ENCODE measurements at places on chromosomes 5 and 9.

DNA sequence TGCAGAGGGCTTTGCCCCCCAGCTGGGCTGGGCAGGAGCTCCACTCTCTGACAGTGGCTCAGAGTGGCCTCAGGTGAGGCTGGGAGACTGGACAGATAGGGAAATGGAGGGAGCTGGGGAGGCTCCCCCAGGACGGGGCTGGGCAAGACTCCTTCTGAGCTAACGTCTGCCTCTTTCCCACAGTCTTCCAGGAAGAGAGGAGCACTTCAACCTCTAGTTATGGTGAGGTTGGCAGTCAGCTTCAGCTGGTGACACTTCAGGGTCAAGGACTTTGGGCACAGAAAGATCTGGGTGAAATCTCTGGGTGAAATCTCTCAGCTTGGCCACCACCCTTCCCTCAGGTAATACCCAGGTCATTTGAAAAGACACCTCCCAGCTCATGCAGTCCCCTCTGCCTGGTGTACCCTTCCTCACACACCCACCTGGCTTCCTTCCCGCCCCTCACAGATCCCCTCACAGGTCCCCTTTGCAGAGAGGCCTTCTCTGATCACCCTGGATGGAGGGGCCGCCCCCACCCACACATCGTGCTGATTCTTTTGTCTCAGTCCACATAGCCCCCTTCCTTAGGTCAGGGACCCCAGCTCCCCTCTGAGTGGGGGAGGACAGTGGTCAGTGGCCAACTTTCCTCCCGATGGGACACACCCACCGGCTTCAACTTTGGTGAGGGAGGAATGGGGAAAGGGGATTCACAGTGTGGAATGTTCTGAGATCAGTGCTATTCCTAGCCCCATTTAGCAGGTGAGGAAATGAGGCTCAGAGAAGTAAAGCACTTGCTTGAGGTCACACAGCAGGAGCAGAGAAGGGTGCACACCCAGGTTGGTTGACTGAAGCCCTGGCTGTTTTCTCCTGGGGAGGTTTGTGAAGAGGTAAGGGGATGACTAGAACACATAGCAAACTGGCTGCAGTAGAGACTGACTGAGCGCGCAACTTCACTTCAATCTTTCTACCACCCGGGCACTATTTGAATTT, 15.8 kb upstream of the NEURL1B start:
- no peak for DNase-seq

- peak; percentile 62 for DNase-seq
Observed at GRCh38 chr5:160230686-160231527, 1.6 kb downstream of the FABP6 start.

- DNase-seq = no peak
Observed at GRCh38 chr9:91119142-91119541, 242.6 kb downstream of the AUH start.

DNA sequence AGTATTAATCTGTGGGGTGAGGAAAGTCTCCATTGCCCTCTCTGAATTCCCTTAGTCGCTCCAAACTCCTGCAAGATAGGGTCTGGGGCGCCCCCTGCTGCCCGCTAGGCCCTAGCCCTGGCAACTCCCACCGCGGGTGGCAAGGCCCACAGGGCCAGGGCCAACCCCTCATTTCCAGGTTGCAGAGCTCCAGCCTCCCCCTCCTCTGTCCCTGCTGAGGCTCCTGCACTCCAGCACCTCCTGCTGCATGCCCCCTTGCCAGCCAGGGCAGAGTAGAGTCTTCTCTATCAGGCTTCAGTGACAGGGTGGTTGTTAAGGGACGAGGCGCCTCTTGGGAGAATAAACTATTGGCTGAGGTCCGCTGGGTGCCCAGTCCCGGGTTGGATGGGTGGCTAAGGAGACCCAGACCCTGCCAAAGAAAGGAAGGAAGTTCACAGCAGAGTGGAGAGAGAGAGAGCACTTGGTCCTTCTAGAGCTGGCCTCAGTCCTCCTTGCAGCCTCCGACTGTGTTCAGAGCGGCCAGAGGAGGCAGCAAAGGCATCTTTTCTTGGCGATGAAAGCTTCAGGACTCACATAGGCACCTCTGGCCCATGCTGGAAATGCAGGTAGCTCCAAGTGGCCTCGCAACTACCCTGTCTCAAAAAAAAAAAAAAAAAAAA, 45.6 kb downstream of the SAR1B start:
- peak; percentile 64 for DNase-seq

All from T1000 (cell line).